ENCODE measurements at places on chromosomes 5 and 9.

DNA sequence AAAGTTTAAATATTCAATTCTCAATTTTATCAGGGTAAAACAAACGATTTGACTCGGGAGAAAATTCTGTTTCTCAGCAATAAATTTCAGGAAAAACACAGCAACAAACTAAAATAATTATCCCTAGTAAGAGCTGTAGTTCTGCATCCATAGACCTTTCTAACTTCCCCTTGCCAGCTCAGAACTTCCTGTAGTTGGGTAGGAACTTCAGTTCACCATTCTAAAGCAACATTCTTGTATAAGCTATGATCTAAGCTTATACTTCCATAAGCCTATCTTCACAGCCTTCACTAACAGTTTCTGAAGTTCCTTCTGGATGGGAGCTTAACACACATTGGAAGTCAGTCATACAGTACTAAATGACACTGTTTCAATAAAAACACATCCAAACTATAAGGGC is 96.6 kb downstream of the UBAP2 start:
- no peak for DNase-seq

GRCh38 chr5:151068433-151069197 is 12.2 kb downstream of the TNIP1 start:
- no peak for DNase-seq

GRCh38 chr5:137199966-137200365 is 299.2 kb downstream of the SPOCK1 start:
- no peak for DNase-seq

GRCh38 chr9:32926911-32927310 is 74.5 kb downstream of the APTX start:
- no peak for DNase-seq

DNA sequence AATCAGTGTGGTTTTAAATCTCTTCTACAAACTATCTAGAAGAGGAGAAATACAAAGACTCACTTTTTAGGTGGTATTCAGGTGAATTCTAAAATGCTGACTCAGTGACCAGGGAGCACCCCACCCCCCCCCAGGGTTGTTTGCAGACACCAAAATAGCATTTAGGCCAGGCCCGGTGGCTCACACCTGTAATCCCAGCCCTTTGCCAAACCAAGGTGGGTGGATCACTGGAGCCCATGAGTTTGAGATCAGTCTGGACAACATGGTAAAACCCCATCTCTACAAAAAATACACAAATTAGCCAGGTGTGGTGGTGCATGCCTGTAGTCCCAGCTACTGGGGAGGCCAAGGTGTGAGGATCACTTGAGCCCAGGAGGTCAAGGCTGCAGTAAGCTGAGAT is 119.0 kb upstream of the LMX1B start:
- no peak for DNase-seq

DNA sequence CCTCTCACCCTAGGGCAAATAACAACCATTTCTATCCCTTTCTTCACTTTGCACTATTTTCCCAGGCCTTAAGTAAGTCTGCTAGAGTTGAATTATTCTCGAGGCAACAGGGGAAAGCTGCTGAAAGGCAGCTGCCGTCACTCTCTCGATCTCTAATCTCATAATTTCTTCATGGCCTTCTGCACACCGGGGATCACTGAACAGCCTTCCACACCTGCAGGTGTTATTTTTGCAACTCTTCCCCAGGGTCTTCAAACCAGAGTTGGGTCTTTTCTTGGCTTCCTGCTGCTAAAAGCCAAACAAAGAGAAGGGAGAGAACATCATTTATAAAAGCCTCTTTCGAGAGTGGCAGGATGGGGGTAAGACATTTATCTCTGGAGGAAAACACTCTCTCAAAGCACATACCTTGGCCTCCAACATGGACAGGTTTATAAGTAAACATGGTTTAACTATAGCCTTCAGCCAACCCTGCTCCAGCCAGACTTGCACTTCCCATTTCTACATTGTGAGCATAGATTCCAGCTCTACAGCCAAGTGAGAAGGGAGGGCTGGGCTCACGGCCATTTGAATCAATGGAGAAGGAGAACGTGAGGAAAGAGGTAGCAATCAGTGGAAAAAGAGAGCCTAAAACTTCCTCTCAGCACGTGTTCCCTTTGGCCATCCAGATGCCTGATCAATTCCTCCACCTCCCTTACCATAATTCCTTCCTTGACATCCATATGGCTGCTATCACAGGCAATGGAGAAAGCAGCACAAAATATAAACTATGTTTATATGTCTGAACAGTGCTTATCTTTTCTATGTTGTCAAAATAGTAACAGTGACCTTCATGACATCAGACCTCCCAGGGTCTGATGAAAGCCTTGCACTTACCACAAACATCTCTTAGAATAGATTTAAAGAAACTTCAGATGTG is 464.9 kb downstream of the TLE1 start:
- DNase-seq, result no peak

GRCh38 chr5:1949253-1949652 is 66.5 kb upstream of the IRX4 start:
- no peak for DNase-seq

- no peak for DNase-seq
Measured at GRCh38 chr5:123456242-123456641, 33.0 kb upstream of the CEP120 start.

- no peak for DNase-seq
Measured at GRCh38 chr9:6598249-6598725, 47.2 kb downstream of the GLDC start.

DNA sequence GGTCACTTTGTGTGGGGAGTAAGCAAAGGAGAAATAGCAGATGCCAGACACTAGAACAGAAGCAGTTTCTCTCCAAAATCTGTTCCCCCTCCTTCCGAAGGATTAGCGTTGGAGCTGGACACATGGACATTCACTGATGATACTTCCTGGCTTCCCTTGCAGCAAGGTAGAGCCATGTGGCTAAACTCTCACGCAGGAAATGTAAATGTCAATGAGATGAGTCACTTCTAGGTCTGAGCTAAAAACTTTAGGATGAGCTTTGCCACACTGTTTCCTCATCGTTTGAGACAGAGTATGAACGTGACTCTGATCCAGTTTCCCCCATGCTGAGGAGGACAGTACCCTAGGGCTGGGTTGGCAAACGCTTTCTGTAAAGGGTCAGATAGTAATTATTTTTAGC is 5.1 kb downstream of the BHMT2 start:
- DNase-seq, result no peak

DNA sequence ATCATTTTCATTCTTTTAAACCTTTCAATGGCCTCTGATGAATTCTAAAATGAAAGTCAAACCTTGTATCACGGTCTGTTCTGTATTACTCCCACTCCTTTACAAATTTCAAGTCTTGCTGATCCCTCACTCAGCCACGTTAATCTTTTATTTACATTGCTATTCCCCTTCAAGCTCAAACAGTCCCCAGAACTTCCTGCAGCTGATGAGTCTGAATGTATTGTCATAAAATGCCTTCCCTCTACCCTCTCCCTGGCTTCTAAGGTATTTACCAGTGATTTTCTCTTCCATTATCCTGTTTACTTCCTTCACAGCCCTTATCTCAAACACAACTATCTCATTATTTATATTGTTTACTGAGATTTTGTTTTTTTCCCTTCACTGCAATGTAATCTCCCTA is 562.3 kb upstream of the C9orf72 start:
- DNase-seq, result no peak

DNA sequence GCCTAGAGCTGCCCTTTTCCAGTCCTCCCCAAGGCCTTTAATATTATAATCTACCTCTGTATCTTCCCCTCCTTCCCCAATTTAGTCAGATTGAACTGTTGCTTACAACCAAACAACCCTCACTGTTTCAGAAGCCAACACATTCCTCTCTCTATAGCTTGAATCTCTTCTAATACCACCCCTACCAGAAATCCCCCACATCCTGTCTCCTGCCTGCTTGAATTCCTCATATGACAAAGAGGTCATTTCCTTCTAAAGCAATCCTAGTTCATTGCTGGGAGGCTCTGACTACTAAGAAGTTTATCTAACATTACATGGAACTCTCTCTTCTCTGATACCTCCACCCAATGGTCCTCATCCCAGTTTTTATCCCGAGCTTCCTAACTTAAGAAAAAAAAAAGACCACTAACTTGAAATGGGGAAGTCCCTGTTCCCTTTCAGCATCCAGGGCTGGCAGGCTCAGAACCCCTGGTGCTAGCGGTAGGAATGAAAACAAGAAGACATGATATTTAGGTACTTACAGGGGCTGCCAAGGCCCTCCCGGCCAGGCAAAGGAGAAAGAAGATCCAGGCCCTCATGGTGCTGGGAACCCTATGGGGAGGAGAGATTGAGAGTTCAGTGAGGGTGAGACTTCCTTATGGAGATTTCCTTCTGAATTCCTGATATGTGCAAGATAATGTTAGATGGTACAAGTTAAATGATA is 11.0 kb downstream of the SPARC start:
- DNase-seq, result no peak

GRCh38 chr9:75229605-75230332 is 141.5 kb downstream of the OSTF1 start:
- no peak for DNase-seq

GRCh38 chr9:83698976-83699585 is 8.7 kb downstream of the UBQLN1 start:
- DNase-seq, result no peak

DNA sequence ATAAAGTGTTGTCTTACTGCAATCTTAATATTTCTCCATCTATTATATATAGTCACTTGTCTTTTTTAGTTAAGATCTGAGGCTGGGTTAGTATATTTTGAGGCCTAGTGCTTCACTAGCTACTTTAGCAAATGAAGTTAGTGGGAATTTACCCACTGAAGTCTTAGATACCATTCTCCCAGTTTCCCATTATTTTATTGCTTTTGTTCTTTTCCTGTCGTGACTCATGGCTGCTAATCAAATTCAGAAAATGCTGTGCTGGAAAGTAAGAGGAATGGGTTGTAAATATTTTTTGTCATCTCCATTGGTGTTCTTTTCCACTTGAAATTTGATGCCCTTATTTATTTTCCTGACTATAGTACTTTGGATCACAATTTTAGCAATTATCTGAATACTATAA is 14.2 kb downstream of the TCERG1 start:
- DNase-seq, result no peak

DNA sequence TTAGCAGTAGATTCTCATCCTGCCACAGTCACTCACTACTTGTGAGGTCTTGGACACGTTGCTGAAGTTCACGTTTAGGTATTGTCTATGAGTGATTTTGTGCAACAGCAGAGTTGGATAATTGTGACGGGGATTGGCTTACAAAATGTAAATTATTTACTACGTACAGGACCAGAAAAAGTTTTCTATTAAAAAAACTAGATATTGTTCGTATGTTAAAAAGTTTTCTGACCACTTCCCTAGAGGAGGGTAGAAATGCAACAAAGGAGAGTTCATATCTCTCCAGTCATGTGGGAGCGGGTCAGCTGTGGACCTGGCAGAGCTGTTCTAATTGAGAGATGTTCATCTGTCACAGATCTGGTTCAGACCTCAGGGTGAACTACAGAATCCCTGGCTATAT is 976.1 kb upstream of the NUDT12 start:
- DNase-seq, result no peak

- DNase-seq, result peak; percentile 7
Measured at GRCh38 chr9:112925058-112925641, 34.5 kb upstream of the SLC46A2 start.

- no peak for DNase-seq
Measured at GRCh38 chr9:117596678-117597077, 107.5 kb upstream of the TLR4 start.

GRCh38 chr9:27183131-27183530 is 74.1 kb downstream of the TEK start:
- no peak for DNase-seq

DNA sequence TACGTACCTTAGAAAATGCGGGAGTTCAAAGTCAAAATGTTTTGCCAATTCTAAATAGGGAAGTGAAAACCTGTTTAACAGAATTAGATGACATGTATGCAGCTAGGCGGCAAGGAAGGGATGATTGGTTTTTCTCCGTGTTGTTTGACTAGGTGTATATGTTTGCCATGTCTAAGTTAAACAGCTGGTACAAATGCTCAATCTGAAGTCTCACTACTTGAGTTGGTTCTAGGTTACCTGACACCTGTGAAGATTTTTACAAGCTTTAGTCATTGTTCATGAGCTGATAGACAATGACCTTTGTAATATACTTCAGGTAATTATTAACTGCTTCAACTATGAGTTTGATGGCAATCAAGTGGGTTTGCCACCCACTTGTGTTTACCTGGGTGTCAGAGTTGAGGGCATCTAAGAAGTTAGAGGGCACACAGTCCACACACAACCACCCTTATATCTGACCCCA is 74.3 kb downstream of the SLC44A1 start:
- no peak for DNase-seq
